Activated naive CD8-positive, alpha-beta T cell treated with anti-CD3 and anti-CD28 coated beads, Interleukin-2, amount 10 ng/mL, durations not matched to agents 7 days and 5 days (primary cell): ENCODE measurements at places on chromosomes 5 and 9.
A peak's percentile ranks its signal among the peaks of the same experiment; 100 is the strongest.

- DNase-seq = no peak
- no peaks in the 10 kb centered on the region for H3K36me3 ChIP-seq
- H3K4me3 ChIP-seq = no peak overlapping the region
- H3K27me3 ChIP-seq = no peaks in the 10 kb centered on the region
- no peak overlapping the region for H3K27ac ChIP-seq
Measured at GRCh38 chr5:119878712-119879111, 249.4 kb downstream of the FAM170A start.

DNA sequence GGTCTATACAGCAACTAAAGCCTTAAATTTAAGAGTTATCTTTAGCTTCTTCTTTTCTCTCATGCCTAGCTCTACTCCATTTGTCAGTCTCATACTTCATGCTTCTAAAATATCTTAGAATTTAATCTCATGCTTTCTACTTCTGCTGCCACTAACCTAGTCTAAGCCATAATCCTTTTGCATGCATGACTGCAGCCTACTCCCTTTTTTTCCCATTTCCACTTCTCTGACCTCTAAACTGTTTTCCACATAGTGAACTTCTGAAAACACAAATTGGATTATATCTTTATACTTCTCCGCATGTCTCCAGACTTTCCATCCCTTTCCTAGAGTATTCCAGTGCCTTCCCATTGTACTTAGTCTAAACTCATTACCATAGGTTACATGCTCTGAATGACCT, 193.0 kb downstream of the XRCC4 start:
- H3K27ac ChIP-seq = no peak overlapping the region
- H3K36me3 ChIP-seq = peaks cover 5% of the 10 kb centered on the region
- no peaks in the 10 kb centered on the region for H3K4me1 ChIP-seq
- DNase-seq = no peak
- no peak overlapping the region for H3K4me3 ChIP-seq

DNA sequence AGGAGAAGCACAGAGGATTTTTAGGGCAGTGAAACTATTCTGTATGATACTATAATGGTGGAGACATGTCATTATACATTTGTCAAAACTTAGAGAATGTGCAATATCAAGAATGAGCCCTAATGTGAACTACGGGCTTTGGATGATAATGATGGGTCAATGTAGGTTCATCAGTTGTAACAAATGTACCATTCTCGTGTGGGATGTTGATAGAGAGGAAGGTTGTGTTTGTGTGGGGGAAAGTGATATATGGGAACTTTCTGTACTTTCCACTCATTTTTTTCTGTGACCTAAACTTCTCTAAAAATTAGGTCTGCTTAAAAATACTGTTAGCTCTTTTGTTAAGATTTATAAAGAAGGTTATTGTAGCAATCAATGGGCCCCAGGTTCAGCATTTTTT, 138.9 kb downstream of the SPATA31D1 start:
- no peaks in the 10 kb centered on the region for H3K36me3 ChIP-seq
- H3K27ac ChIP-seq = no peak overlapping the region
- no peak overlapping the region for H3K4me3 ChIP-seq
- no peaks in the 10 kb centered on the region for H3K4me1 ChIP-seq

- H3K36me3 ChIP-seq = no peaks in the 10 kb centered on the region
- no peak overlapping the region for H3K27ac ChIP-seq
- no peaks in the 10 kb centered on the region for H3K4me1 ChIP-seq
- no peak for DNase-seq
- no peak overlapping the region for H3K4me3 ChIP-seq
Measured at GRCh38 chr9:134650431-134651190, 9.0 kb downstream of the COL5A1 start.

- no peak overlapping the region for H3K4me3 ChIP-seq
- no peak for DNase-seq
- no peak overlapping the region for H3K27ac ChIP-seq
- no peaks in the 10 kb centered on the region for H3K36me3 ChIP-seq
Measured at GRCh38 chr9:134466869-134467616, 140.8 kb downstream of the RXRA start.

- H3K4me1 ChIP-seq = peaks cover 2% of the 10 kb centered on the region
- H3K4me3 ChIP-seq = no peak overlapping the region
- peaks cover 5% of the 10 kb centered on the region for H3K36me3 ChIP-seq
- H3K27ac ChIP-seq = no peak overlapping the region
Measured at GRCh38 chr9:95142728-95143127, 174.8 kb downstream of the FANCC start.

DNA sequence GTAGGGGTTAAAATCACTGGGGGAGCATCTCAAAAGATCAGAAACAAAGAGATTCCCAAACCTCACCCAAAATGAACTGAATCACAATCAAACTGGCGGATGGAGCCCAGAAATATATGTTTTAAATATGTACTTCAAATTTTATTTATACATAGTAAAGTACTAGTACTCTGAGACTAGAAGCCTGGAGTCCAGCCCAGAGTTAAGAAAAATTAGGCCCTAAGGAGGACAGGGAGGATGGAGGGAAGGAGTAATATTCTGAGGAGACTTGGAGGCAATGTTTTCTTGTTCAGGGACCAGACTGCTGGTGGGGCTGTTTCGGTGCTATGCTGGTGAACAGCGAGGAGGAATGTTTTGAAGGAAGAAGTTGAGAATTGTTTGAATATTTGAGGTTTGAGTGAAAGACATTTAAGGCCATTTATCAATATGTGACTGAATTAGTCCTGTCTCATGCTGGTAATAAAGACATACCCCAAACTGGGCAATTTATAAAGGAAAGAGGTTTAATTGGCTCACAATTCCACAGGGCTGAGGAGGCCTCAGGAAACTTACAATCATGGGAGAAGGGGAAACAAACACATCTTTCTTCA, 552.4 kb upstream of the DAB2 start:
- no peak overlapping the region for H3K4me3 ChIP-seq
- no peaks in the 10 kb centered on the region for H3K4me1 ChIP-seq
- H3K27ac ChIP-seq = no peak overlapping the region
- H3K36me3 ChIP-seq = no peaks in the 10 kb centered on the region
- H3K27me3 ChIP-seq = no peaks in the 10 kb centered on the region

DNA sequence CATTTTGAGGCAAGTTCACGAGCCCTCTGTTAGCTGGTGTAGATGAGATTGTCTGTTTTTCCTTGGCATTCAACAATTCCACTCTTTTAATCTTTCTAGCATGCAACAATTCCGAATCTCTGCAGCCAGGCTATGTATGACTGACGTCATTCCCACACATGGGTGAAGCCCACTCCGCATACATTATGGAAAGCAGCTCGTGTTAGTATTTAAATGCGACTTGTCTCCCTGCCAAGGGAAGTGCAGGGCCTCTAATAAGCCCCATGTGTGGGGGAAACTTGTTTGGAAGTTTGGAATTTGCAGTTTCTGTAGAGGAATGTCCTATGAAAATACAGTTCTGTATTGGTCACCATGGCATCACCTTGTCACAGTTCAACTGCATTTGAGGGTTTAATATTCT, 146.0 kb upstream of the FBXL7 start:
- no peaks in the 10 kb centered on the region for H3K27me3 ChIP-seq
- no peak overlapping the region for H3K4me3 ChIP-seq
- H3K4me1 ChIP-seq = no peaks in the 10 kb centered on the region
- no peak for DNase-seq
- no peak overlapping the region for H3K27ac ChIP-seq

DNA sequence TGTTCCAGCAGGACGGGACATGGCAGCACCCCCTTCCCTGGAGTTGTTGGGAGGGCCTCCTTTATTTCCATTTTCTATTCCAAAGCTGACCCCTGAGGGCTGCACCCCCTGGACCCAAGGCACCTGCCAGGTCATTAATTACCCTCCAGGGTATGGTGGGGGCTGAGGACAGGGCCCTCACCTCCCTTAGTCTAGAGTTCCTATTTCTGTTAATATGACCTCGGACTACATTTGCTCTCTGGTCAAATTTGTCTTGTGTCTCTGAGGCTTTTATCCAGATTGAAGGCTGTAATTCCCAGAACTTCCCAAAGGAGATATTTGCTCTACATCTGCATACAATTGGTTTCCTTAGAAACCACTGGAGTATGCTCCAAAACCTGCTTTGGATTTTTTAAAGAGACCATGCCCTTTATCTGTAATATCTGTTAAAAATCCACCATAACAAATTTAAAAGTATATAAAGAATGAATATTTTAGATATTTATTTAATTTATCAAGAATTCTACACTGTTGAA, 16.8 kb downstream of the PHF2 start:
- no peaks in the 10 kb centered on the region for H3K27me3 ChIP-seq
- H3K36me3 ChIP-seq = no peaks in the 10 kb centered on the region
- no peak for DNase-seq
- H3K27ac ChIP-seq = no peak overlapping the region

- H3K4me3 ChIP-seq = no peak overlapping the region
- peaks cover 37% of the 10 kb centered on the region for H3K4me1 ChIP-seq
- peak overlapping the region; percentile 28 for H3K27ac ChIP-seq
- no peak for DNase-seq
Measured at GRCh38 chr5:150044712-150045111, 41.6 kb downstream of the CSF1R start.

GRCh38 chr9:115106642-115107041, 11.3 kb downstream of the TNC start:
- no peaks in the 10 kb centered on the region for H3K36me3 ChIP-seq
- no peak for DNase-seq
- H3K4me3 ChIP-seq = no peak overlapping the region
- no peak overlapping the region for H3K27ac ChIP-seq
